T-helper 22 cell (primary cell): ENCODE measurements at places on chromosomes 16 and 17.

DNA sequence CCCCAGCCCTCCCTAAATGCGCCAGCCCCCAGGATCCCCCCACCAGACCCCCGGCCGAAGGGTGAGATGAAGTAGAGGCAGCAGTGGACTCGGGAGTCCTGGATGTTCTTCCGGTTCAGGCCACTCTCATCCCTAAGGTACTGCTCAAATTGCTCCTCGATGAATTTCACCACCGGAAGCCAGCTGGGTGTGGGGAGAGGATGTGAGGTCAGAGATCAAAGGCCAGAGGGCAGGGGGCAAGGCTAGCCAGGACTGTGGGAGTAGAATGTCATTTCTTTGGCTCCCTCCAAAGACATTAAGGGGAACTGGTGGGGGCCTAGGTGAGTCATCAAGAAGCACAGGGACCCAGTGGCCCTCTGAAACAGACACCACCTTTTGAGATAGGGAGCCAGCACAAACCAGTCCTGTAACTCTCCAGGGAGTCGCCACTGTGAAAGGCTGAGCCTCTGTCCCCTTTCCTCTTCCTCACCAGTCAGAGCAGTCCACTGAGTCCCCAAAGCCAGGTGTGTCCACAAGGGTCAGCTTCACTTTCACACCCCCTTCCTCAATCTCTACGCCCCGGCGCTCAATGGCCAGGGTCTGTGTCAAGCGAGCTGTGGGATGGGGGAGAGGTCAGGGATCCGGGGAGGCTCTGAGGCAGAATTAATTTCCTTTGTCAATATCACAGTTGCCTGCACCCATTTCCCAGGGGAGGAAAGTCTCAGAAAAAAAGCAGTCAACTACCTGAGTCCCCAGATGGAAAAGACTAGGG, 895 bp downstream of the SEPTIN1 start:
- no peak for DNase-seq

- no peak for DNase-seq
Measured at GRCh38 chr16:69711115-69711740, 15.1 kb downstream of the NQO1 start.

GRCh38 chr17:28407130-28407973, 1.3 kb upstream of the SLC46A1 start:
- no peak for DNase-seq

DNA sequence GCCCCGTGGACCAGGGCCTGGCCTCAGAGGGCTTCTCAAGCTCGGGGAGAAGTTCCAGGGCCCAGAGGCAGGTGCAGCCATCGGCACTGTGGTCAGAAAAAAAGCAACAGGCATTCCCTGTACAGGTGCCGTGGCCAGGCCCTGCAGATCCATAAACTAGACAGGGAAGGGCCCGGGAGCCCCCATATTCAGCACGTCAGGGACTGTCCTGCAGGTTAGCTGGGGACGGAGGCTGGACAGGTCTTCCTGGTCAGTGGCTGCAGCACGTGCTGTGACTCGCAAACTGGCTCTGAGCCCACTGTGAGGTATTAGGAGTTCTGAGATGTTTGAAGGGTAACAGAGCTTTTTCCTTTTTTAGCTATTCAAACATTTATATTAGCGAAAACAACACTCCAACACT, 15.0 kb upstream of the C16orf95 start:
- DNase-seq = no peak

DNA sequence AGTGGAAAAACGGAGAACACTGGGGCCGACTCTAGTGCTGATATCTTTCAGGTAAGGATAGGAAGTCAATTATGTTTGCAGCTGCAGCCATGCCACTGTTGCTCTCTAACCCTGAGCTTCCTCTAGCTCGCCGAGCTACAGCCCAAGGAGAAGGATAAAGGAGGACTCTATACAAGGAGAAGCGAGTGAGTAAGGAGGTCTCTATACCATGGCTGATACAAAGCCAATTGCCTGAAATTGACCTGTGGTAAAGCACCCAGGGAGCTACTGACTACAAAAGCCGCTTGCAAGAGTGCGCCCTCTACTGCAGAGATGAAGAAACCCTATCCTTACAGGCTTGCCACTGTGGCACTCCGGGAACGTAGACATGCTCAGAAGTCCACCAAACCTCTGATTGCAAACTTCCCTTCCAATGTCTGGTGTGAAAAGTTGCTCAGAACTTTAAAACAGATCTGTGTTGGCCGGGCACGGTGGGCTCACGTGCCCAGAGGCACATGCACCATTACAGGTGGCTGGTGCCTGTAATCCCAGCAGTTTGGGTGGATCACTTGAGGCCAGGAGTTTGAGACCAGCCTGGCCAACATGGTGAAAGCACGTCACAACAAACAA, 10.8 kb upstream of the SLC46A1 start:
- no peak for DNase-seq

GRCh38 chr17:77160091-77160874, 19.5 kb downstream of the SEC14L1 start:
- no peak for DNase-seq

DNA sequence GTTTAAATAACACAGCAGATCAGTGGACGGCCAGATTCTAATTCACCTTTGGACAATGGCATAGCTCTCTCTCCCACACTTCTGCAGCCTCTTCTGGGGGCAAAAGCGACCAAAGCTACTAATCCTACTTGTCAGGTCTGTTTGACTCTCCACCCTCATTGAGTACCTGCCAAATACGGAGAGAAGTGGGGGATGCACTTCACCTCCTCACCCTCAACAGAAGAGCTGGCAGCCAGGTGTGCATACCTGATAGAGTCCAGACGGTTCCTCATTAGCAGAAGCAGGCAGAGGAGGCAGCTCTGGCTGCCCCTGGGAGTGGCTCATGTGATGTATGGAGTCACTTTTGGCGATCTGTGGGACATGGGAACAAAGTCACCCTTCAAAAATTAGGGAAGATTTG, 4.9 kb downstream of the DNAH3 start:
- DNase-seq = no peak

DNA sequence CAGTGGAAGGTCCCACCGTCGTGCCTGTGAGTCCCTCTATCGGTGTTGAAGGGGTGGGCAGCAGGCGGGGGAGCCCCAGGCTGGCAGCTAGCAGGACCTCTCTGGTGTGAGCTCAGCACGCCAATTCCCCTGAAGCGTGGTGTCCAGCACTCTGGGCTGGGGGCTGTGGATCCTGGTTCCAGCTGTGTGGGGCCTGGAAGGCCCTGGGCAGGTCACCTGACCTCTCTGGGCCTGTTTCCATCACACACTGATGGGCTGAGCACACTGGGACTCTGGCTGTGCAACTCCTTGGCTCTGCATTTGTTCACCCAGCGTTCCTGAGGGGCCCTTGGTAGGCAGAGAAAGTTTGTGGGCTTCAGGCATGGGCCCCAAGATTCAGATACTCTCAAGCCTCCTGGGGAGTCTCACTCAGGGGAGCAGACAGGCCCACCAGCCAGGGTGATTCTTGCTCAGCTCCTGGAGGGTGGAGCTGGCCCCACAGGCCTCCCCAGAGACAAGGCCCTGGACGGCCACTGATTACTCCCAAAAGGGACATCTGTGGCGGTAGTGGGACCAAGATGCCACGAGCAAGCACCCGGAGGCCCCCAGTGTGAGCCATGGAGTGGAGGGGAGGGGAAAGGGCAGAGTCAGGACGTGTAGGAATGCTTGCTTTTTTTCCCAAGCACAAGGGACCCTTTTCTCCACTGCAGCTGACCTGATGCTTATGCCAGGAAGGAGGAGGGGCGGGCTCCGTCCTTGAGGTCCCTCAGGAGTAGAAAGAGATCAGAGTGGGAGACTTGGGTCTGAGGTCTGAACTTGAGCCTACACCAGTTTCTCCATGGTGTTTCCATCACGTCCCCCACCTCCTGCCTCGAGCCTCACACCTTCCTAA, 8.5 kb downstream of the SCGB1C2 start:
- DNase-seq = no peak

- no peak for DNase-seq
Measured at GRCh38 chr16:85262558-85263238, 150.4 kb upstream of the CIBAR2 start.

GRCh38 chr16:3256866-3257465, 533 bp upstream of the MEFV start:
- no peak for DNase-seq

GRCh38 chr17:924711-925475, 54.7 kb downstream of the NXN start:
- DNase-seq = no peak

- DNase-seq = no peak
Measured at GRCh38 chr16:56988161-56988947, 1.0 kb upstream of the NLRC5 start.

DNA sequence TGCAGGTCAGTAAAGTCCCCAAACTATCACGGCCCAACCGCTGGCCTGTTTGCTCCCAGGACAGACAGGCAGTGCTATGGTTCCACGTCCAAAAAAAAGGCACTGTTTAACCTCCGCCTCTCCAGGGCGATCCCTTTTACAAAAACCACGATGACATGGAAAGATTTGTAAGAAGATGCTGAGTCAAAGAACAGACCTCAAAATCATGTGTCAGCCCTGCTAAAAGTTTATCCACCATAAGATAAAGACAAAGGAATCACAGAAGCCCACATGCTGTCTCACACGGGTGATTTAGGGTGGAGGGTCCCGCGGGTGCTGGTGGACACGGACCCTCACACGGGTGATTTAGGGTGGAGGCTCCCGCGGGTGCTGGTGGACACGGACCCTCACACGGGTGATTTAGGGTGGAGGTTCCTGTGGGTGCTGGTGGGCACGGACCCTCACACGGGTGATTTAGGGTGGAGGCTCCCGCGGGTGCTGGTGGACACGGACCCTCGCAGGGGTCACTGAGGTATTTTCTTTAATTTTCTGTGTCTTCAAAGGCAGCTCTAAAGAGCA, 117.2 kb upstream of the METRNL start:
- no peak for DNase-seq

GRCh38 chr16:75024182-75024581, 25.4 kb downstream of the ZNRF1 start:
- no peak for DNase-seq

DNA sequence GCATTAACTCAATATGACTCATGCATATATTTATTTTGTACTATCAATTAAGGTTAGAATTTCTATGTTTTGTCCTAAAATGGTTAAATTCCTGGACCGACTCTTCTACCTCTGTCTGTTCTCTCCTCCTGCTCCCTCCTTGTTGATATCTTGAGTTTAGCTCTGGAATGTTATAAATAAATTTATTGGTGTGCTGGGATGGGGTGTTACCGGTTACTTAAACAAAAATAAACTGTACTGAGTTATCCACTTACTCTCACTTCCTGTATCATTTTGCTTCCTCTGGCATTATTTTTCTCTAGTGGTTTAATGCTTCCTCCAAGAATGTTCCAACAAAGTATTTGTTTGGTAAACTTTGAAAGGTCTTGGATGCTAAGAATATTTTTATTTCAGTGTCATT, 120.1 kb downstream of the ABCA8 start:
- no peak for DNase-seq

- DNase-seq = no peak
Measured at GRCh38 chr17:32124985-32125847, 17.1 kb upstream of the RHOT1 start.

- no peak for DNase-seq
Measured at GRCh38 chr17:39410279-39410678, 8.9 kb upstream of the FBXL20 start.

GRCh38 chr16:89300311-89300975, 82.9 kb downstream of the ZNF778 start:
- no peak for DNase-seq

- DNase-seq = no peak
Measured at GRCh38 chr17:28196636-28197035, 122.4 kb upstream of the TMEM97 start.

- DNase-seq = no peak
Measured at GRCh38 chr17:35345926-35346771, 27.3 kb downstream of the SLFN11 start.

GRCh38 chr17:19546289-19547065, 12.8 kb downstream of the SLC47A1 start:
- DNase-seq = no peak

GRCh38 chr16:67036323-67036741, 7.4 kb downstream of the CBFB start:
- DNase-seq = no peak

DNA sequence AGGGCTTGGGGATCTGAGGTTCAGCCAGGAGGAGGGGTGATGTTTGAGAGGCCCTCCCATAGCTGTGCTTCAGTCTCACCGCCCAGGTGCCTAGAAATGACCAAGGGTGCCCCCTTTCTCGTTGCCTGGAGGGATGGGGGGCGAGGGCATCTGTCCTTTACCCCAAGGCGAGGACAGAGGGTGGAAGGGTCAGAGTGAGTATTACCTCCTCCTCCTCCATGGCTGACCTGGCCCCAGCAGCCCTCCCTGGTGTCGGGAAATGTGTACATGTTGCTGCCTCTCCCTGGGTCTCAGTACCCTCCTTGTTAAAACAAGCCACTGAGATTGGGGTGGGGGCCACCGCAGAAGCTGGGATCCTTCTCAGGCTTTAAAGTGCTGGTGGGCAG, 2.4 kb downstream of the NECAB2 start:
- no peak for DNase-seq

DNA sequence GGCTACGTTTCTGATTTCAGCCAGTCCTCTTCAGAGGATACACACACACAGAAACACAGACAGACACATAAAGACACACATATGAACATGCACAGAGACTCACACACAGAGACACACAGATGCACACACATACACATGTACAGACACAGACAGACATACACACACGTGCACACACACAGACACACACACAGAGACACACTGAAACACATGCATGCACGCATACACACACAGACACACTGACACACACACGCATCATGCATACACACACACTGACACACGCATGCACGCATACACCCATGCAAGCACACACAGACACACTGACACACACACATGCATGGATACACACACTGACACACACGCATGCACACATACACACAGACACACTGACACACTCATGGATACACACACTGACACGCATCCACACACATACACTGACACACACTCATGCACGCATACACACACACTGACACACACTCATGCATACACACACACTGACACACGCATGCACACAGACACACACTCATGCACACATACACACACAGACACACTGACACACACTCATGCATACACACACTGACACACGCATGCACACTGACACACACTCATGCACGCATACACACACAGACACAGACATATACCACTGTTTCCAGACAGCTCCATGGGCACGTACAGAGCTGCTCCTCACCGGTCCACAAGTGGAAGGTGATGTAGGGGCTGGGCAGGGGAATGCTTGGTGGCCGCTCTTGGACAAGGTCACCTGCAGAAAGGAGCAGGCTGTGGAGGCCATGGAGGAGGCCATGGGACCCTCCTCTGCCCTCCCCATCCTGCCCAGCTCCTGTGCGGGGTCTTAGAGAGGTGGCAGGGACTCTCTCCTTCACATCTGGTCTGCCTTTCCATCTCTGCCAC, 30.1 kb upstream of the MFSD6L start:
- DNase-seq = no peak

DNA sequence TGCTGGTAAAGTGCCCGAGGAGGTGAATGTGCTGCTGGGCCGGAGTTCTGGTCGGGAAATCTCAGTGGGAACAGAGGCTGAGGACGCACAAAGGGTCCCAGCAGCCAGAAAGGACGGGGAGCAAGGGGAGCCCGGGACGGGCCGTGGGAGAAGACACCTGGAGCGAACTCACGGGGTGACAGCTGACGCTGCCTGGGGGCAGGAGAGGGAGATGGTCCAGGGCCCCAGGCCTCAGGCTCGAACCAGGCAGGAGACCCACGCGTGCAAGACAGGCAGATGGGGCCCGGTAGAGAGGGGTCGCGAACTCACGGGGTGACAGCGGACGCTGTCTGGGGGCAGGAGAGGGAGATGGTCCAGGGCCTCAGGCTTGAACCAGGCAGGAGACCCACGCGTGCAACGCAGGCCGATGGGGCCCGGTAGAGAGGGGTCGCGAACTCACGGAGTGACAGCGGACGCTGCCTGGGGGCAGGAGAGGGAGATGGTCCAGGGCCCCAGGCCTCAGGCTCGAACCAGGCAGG, 72.9 kb downstream of the METRNL start:
- no peak for DNase-seq

- no peak for DNase-seq
Measured at GRCh38 chr16:63980763-63981162, 1141.1 kb downstream of the CDH11 start.
